Spinal cord (tissue), 10 donors: ENCODE measurements at places on chromosomes 13 and 19. TPM values are rescaled to one million over a fixed set of nuclear protein-coding genes. Genes with fewer than 3 reads are reported as not detected.

The GIPC3 gene
- total RNA-seq, result 0.20 TPM

The ZNF418 gene
- 27.4 TPM for total RNA-seq

The CD22 gene
- 9.4 TPM for total RNA-seq

The SLC10A2 gene
- total RNA-seq, result not detected
